ENCODE measurements at places on chromosomes 3 and 15.

DNA sequence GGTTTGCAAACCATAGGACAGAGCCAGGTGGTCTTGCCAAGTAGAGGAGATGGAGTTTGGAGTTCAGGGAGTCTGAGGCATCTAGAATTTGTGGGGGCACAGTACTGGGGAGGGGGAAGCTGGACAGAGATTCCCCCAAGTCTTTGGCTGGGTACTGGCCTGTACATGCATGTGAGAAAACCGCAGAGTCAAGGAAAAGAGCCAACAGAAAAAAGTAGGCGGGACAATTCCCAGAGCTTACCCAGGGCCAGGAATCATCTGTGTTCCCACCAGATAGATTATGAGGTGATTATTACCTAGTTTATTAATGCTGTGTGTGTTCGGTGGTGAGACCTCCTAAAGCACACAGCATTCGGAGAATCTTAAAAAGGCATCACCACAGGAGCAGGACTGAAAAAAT, 11.3 kb downstream of the LYSMD4 start:
- no peak for DNase-seq

DNA sequence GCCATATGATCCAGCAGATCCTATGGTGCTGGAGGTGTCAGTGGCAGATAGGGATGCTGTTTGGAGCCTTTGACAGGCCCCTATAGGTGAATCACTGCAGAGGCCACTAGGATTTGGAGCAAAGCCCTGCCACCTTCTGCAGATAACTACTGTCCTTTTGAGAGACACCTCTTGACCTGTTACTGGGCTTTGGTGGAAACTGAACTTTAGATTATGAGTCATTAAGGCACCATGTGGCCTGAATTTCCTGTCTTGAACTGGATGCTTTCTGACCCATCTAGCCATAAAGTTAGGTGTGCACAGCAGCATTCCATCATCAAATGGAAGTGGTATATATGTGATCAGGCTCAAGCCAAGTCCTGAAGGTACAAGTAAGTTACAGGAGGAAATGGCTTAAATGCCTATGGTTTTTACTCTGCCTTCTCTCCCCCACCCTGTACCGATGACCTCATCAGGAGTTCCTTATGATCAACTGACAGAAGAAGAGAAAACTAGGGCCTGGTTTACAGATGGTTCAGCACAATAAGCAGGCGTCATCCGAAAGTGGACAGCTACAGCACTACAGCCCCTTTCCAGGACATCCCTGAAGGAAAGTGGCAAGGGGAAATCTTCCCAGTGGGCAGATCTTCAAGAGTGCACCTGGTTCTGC, 565.6 kb upstream of the AGTR1 start:
- no peak for DNase-seq

DNA sequence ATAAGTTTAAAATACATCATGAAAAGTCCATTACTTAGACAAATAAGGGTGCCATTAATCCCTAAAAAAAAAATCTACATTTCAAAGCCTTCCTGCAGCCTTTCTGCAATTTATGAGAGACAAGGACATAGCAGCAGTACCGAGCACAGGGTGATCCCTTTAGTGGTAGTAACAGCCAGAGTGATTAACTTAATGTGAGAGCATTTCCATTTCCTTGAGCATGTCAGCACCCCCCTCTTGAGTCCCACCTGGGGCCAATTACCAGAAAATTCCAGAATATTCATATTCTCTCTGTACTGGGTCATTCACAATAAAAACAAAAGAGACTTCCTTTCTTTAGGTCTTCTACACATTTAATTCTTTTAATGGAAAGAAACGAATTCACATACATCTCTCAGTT, 546.9 kb upstream of the CCDC54 start:
- DNase-seq, result no peak

GRCh38 chr3:88584451-88584850, 434.7 kb downstream of the C3orf38 start:
- DNase-seq, result no peak

- DNase-seq, result no peak
These were observed 146.9 kb downstream of the RAB11A start for GRCh38 chr15:66016199-66016598.

DNA sequence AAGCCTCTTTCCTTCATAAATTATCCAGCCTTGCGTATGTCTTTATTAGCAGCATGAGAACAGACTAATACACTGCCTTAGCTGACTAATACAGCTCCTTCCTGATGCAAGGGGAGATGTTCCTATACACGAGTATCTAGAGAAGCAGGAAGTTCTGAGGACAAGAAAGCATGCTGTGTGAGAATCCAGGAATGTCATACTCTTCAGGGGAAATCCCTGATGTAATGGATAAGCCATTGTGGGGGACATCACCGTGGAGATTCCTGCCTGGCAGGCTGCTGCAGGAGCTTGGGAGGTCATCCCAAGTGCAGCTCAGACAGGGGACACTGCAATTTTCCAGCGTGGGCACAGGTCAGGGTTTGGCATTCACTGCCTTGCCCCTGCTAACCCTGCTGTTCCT, 476.9 kb downstream of the NR2F2 start:
- no peak for DNase-seq

DNA sequence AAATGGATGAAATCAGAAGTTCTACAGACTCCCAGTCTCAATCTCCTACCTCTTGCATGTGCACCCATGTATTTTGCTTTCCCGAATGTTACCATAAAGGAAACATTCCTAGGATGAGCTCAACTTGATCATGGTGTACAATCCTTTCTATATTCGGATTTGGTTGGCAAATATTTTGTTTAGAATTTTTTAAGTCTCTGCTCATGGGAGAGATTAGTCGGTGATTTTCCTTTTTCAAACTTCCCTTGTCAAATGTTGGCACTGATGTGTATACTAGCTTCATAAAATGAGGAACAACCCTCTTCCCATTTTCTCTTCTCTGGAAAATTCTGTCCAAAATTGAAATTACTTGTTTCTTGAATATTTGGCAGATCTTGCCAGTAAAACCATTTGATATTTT, 317.6 kb upstream of the RASGRP1 start:
- DNase-seq, result no peak

- DNase-seq, result no peak
These were observed 203.9 kb downstream of the DTWD1 start for GRCh38 chr15:49824775-49825099.

- DNase-seq, result no peak
These were observed 32.5 kb upstream of the DCLK3 start for GRCh38 chr3:36796881-36797280.

DNA sequence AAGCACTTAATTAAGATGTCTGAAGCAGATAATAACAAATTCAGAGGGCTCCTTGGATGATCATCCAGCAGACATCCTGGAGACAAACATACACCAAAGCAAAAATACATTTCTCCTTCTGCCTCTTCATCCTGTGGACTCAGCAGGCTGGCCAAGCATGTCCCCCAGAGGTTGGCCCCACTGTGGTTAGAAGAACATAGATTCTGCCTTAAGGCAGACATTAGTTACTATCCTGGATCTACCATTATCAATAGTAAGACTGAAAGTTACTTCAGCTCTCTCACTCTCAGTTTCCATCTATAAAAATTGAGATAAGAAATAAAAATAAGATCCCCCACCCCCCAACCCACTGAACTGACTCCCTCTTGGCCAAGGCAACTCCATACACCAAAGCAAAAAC, 28.6 kb upstream of the TGFBR2 start:
- no peak for DNase-seq

GRCh38 chr15:97346221-97346620, 614.3 kb upstream of the ARRDC4 start:
- DNase-seq, result no peak

DNA sequence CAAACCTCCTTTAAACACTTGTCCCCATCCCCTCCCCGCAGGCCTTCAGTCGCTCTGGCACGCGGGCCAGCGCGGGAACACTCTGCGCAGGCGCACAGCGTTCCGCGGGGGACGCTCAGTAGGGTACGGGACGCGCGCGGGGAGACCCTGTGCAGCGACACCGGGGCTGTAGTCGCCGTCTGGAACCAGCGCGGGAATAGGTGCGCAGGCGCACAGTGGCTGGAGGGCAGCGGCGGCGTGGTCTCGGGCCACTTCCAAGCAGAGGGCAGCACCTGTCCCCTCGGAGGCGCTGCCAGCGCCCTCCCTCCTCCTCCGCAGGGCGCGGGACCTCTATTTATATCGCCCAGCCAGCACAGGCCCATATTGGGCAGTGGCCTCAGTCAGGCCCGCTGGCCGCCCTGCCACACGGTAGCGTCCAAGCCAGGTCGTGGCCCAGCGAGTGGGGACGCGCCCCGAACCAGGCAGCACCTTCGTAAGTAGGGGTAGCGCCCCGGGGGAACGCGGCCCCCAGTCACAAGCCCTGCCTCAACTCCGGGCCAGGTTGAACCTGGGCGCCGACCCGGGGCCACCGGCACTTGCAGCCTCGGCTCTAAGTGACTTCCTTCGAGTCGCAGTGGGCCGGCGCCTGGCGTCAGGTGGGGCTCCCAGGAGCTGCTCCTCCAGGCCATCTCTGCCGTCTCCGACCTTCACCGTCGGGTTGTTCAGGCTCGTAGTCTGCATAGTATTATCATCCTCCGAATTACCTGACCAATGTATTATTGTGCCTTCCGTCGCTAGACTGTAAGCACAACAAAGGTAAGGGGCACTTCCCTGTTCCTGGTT, at the start of gene KBTBD12:
KBTBD12 (plus strand) TSS at position 118 of the 822 bp plus-strand sequence. CDS start 7,830 bp downstream, outside the sequence.
- no peak for DNase-seq
